ENCODE measurements at places on chromosomes 5 and 9. TPM values are rescaled to one million over a fixed set of nuclear protein-coding genes. Genes with fewer than 3 reads are reported as not detected.

The SLC22A4 gene
- 1.8 TPM for total RNA-seq

The HSD17B4 gene
- 69.7 TPM for total RNA-seq

The SPATA31A3 gene
- total RNA-seq, result not detected

The FIBCD1 gene
- not detected for total RNA-seq

The NPM1 gene
- total RNA-seq, result 4,927 TPM

The PCSK1 gene
- total RNA-seq, result not detected

The SCGB3A2 gene
- 0.90 TPM for total RNA-seq

The ADRA1B gene
- 0.49 TPM for total RNA-seq

The DIRAS2 gene
- total RNA-seq, result not detected

The SOHLH1 gene
- total RNA-seq, result not detected

The CDO1 gene
- 0.26 TPM for total RNA-seq

The SEMA4D gene
- 348 TPM for total RNA-seq

The CCNI2 gene
- 5.2 TPM for total RNA-seq

The CATSPER3 gene
- 0.63 TPM for total RNA-seq

The GFPT2 gene
- 0.48 TPM for total RNA-seq

The CARTPT gene
- not detected for total RNA-seq

The ARID3C gene
- not detected for total RNA-seq

The FAM163B gene
- not detected for total RNA-seq

The BARX1 gene
- total RNA-seq, result not detected

The SPRY4 gene
- total RNA-seq, result 3.0 TPM

The SLCO6A1 gene
- not detected for total RNA-seq

The PIP5K1B gene
- 0.57 TPM for total RNA-seq

The GGTA1 gene
- total RNA-seq, result not detected

The HSPA5 gene
- 303 TPM for total RNA-seq

The CEL gene
- 3.9 TPM for total RNA-seq

The CMYA5 gene
- total RNA-seq, result 0.11 TPM

The GADD45G gene
- total RNA-seq, result 5.9 TPM

The PCDHB12 gene
- not detected for total RNA-seq

The PAEP gene
- not detected for total RNA-seq

The CYLC2 gene
- not detected for total RNA-seq

The SPATA6L gene
- 0.50 TPM for total RNA-seq
